ENCODE measurements at places on chromosomes 5 and 9. TPM values are rescaled to one million over a fixed set of nuclear protein-coding genes. Genes with fewer than 3 reads are reported as not detected.

The UGT3A2 gene
- not detected for total RNA-seq

DNA sequence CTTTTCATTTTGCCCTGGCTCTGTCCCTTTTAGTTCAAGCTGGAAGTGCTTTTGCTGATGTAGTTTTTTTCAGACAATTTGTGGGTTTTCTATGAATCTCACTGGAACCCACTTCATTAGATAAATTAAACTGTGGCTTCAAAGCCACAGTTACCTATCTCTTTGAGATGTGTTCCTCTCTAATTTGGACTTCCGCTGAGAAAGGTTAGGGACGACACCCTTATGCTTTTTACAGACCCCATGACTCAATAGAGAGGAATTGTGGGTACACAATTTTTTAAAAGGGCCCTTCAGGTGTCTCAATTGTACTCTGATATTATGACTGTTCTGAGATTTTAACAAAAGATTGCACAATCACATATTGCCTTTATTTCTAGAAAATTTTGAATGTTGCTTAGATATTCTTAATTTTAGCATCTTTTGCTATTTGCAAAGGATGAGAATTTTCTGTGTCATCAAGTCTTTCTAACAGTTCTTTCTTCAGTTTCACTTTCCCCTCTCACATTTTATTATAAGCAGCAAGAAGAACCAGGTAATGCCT, 110.6 kb downstream of the GADD45G start:
- no peak for DNase-seq

The CYLC2 gene
- not detected for total RNA-seq

- DNase-seq = no peak
These were observed 35.0 kb upstream of the SNX24 start for GRCh38 chr5:122810405-122810804.

The ENTREP1 gene
- 18.7 TPM for total RNA-seq

GRCh38 chr5:172782169-172783039, 11.4 kb upstream of the DUSP1 start:
- DNase-seq = peak; percentile 15

The ABCA2 gene
- total RNA-seq = 26.7 TPM

The TRIM7 gene
- 10.8 TPM for total RNA-seq

GRCh38 chr5:135708481-135709207, 125.8 kb upstream of the SLC25A48 start:
- DNase-seq = no peak

- no peak for DNase-seq
These were observed 26.7 kb downstream of the EXD3 start for GRCh38 chr9:137396227-137396626.

DNA sequence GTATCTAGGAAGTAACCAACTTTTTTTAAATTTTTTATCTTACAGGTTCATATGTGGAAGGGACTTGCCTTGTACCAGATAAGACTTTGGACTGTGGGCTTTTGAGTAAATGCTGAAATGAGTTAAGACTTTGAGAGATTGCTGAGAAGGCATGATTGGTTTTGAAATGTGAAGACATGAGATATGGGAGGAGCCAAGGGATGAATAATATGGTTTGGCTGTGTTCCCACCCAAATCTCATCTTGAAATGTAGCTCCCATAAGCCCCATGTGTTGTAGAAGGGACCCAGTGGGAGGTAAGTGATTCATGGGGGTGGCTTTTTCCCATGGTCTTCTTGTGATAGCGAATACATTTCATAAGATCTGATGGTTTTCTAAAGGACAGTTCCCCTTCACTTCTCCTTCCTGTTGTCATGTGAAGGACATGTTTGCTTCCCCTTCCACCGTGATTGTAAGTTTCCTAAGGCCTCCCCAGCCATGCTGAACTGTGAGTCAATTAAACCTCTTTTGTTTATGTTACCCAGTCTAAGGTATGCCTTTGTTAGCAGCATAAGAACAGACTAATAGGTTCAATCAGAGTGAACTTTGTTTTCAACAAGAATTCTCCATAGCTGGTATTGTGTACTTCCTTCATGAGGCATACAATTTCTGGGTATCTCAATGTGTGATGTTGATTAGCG, 535.6 kb upstream of the MEF2C start:
- no peak for DNase-seq

- no peak for DNase-seq
These were observed 148.3 kb upstream of the GHR start for GRCh38 chr5:42274913-42275312.

The CTXN3 gene
- not detected for total RNA-seq

The SLC22A4 gene
- 1.6 TPM for total RNA-seq

DNA sequence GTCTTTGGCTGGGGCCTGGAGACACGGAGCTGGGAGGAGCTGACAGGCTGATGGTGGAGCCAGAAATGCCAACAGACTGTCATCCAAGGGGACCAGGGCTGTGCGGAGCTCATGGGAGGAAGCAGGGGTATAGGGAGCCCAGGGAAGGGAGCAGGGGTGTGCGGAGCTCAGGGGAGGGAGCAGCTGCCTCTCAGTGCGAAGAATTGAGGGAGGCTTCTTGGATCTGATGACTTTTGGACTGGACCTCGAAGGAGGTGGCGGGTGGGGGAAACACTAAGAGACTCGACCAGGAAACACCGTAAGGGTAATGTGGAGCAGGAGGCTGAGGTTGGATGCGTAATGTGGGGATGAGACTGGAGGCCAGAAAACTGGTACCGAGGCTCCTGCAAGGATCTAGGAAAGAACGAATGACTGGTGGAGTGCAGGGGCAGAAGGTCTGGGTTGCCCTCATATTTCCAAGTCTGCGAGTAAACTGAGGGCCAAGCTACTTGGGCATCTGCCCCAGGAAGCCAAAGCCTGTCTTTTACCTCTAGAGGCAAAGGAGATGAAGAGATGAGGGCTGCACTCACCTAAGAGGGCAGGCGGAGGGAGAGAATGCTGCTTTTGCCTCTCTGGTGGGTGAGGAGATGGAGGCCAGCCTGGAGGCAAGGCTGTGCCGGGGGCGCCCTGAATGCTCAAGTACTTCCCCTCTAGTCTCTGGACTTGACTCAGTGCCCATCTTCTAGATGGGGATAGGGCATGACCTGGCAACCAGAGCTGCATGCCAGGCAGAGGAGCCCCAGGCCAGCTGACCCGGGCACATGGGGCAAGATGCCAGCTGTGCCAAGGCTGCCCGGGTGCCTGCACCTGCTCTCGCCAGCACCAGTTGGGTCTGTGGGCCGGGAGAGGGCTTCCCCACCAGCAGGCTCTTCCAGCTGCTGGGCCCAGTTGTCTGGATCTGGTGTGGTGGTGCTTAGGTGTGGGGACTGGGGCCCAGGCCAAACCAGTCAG, 2.3 kb downstream of the PTGS1 start:
- DNase-seq = no peak

DNA sequence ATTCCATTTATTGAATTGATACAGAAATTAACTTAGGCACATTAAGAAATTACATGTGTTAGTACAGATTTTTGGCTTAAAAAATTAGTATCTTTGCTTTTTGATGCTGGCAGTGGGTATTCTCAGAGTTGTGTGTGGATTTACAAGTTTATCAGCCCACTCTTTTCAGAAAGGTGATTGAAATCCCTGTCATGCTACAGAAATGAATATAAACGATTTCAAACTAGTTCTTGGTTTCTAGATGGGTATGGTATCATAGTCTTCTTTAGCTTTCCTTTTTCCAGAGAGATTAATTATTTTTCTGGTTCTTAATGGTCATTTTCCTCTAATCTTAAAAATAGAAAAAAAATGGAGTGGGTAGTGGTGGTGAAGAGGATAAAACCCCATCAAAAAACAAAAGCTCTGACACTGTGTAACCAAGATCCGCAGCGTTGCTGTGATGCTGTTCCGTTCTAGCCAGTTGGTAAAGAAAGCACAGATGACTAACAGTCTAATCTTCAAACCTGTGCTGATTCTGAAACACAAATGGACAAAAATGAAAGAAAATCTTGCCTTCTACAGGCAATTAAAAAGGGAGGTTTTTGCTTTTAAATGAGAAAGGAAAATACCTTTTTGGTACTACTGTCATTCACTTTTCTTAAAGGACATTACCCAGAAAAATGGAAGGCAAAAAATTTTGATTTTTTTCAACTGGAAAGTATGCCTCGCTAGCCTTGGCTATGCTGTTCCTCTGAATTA, 5.2 kb downstream of the LRRTM2 start:
- no peak for DNase-seq

All from Right ventricle myocardium superior (tissue), 1 donor.